Smooth muscle cell of the pulmonary artery (primary cell): ENCODE measurements at places on chromosomes 11 and 22. TPM values are rescaled to one million over a fixed set of nuclear protein-coding genes. Genes with fewer than 3 reads are reported as not detected.

ZNF280B gene
- total RNA-seq, result 0.13 and 0.30 TPM in 2 replicates

APOL4 gene
- 0.07 and 0.39 TPM in 2 replicates for total RNA-seq

TRIM51 gene
- total RNA-seq, result not detected in 2 replicates

DEUP1 gene
- total RNA-seq, result not detected in 2 replicates

CST6 gene
- 2.9 and 6.1 TPM in 2 replicates for total RNA-seq

SEPTIN5 gene
- total RNA-seq, result 54.0 and 57.5 TPM in 2 replicates

DEPDC5 gene
- total RNA-seq, result 10.2 and 11.6 TPM in 2 replicates

GRM5 gene
- under 0.01 and 0.10 TPM in 2 replicates for total RNA-seq

MS4A7 gene
- not detected in 2 replicates for total RNA-seq

CCDC73 gene
- not detected in 2 replicates for total RNA-seq

CARD18 gene
- not detected in 2 replicates for total RNA-seq

BDNF gene
- 26.9 and 44.0 TPM in 2 replicates for total RNA-seq

CHKA gene
- total RNA-seq, result 8.1 and 12.8 TPM in 2 replicates

MMP8 gene
- 0.07 TPM in 2 replicates for total RNA-seq

RIBC2 gene
- total RNA-seq, result 0.20 and 0.46 TPM in 2 replicates

A4GALT gene
- 13.0 and 41.2 TPM in 2 replicates for total RNA-seq

KRTAP5-11 gene
- not detected in 2 replicates for total RNA-seq

VSIG10L2 gene
- not detected in 2 replicates for total RNA-seq

RFPL1 gene
- not detected in 2 replicates for total RNA-seq

PHOX2A gene
- not detected in 2 replicates for total RNA-seq

OR52M1 gene
- total RNA-seq, result not detected in 2 replicates

CHRM1 gene
- total RNA-seq, result not detected in 2 replicates

C22orf42 gene
- not detected in 2 replicates for total RNA-seq

CRY2 gene
- total RNA-seq, result 17.4 and 17.8 TPM in 2 replicates

SNAP29 gene
- 9.2 and 9.3 TPM in 2 replicates for total RNA-seq

KCNJ11 gene
- total RNA-seq, result 0.07 TPM in 1 of 2 replicates, not detected in the other

ABCC8 gene
- not detected in 2 replicates for total RNA-seq

NAA40 gene
- total RNA-seq, result 10.9 and 13.8 TPM in 2 replicates

WT1 gene
- 0.07 TPM in 1 of 2 replicates, not detected in the other for total RNA-seq

C1QTNF5 gene
- total RNA-seq, result 15.8 and 24.9 TPM in 2 replicates

AGBL2 gene
- 1.1 and 1.8 TPM in 2 replicates for total RNA-seq

IL17RA gene
- 6.3 and 8.0 TPM in 2 replicates for total RNA-seq

MLC1 gene
- 0.43 and 3.6 TPM in 2 replicates for total RNA-seq
